ENCODE measurements at places on chromosomes 3 and 15. TPM values are rescaled to one million over a fixed set of nuclear protein-coding genes. Genes with fewer than 3 reads are reported as not detected.

The GPR62 gene
- total RNA-seq = not detected

The DPPA2 gene
- total RNA-seq = not detected

The UROC1 gene
- not detected for total RNA-seq

The PEX11A gene
- total RNA-seq = 10.8 TPM

The LEKR1 gene
- total RNA-seq = 0.26 TPM

The LDHAL6B gene
- not detected for total RNA-seq

The GPR27 gene
- not detected for total RNA-seq
